ENCODE measurements at places on chromosomes 11 and 22. TPM values are rescaled to one million over a fixed set of nuclear protein-coding genes. Genes with fewer than 3 reads are reported as not detected.

- no peak for DNase-seq
These were observed 27.3 kb downstream of the CTR9 start for GRCh38 chr11:10778217-10778970.

- no peak for DNase-seq
These were observed 47.1 kb downstream of the BCR start for GRCh38 chr22:23227380-23227779.

GRCh38 chr11:33926671-33927552 is 35.0 kb upstream of the LMO2 start:
- DNase-seq, result no peak

DNA sequence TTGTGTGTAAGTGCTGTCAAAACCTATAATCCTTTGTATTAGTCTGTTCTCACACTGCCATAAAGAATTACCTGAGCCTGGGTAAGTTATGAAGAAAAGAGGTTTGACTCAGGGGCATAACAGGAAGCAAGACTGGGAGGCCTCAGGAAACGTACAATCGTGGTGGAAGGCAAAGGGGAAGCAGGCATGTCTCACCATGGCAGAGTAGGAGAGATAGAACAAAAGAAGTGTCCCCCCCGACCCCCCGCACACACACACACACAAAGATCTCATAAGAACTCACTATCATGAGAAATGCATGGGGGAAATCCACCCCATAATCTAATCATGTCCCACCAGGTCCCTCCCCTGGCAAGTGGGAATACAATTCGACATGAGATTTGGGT is 2.3 kb upstream of the USP28 start:
- no peak for DNase-seq

GRCh38 chr22:32531931-32532819 is 57.6 kb downstream of the FBXO7 start:
- DNase-seq, result peak; percentile 14

- DNase-seq, result no peak
These were observed 37.7 kb downstream of the POLD3 start for GRCh38 chr11:74630043-74630442.

DNA sequence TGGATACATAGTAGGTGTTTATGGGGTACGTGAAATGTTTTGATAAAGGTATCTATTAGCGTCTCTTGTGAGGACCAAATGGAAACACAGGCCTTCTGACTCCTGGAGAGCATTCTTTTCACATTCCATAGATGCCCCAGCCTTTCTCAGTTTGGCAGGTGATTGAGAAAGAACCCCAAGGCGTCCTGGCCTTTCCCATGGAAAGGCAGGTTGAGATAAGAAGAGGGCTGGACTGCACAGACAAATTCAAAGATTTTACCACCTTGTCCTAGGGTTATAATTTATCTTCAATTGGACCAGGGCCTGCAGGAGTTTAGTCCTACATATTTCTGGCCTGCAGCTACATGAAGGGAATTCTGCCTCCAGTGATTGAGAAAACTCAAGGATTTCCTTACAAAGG is 661 bp upstream of the OLFML1 start:
- DNase-seq, result no peak

Gene RIMBP3B
- not detected for total RNA-seq

GRCh38 chr11:94111660-94112059 is 17.0 kb upstream of the PANX1 start:
- DNase-seq, result no peak

DNA sequence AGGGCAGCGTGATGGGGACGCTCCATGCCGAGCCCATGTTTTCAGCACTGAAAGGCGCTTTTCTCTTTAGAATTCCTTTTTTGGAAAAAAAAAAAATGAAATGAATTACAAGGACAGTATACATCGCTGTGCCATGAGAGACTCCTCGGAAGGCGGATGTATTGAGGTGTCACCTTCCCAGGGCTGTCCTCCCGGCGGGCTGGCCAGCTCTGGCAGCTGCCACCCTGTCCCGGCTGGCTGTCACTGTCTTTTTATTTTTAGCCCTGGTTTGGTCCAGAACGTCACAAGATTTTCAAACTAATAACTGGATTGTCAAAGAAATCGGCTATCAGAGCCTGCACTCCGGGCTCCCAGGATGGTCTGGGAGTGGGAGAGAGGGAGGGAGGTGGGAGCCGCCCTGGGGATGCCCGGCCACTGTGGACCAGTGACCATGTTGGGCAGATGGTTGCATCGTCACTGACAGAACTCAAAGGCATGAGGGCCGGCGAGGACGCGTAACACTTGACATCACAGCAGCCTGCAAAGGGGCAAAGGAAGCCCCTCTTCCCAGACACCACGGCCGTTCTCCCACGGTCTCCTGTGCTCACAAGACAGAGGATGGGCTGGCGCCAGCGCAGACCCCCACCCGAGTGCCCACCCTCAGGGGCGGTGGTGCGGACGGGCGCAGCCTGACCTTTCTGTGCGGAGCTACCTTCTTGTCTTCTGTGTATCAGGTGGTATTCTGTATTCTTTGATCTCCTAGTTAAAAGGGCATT is 392.9 kb downstream of the TBC1D22A start:
- DNase-seq, result no peak

- peak; percentile 30 for DNase-seq
These were observed 106.8 kb downstream of the RBFOX2 start for GRCh38 chr22:35921777-35922176.

DNA sequence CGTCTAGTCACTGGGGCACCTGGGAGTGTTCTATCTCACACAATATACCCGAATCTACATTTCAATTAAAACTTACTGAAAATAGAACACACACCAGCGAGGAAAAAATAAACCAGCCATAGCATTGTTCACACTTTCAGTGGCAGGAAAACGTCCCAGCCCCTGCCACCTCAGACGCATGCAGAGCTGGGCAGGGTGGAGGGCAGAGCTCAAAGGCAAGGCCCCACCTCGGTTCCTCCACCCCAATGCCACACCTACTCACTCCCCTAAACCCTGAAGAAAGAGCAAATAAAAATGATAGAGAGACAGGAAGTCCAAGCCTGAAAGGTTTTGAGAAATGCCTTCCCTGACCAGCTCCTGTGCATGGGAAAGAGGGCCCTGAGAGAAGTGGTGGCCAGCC is 14.8 kb downstream of the B3GNT6 start:
- DNase-seq, result no peak

- DNase-seq, result no peak
These were observed 584 bp upstream of the GAL start for GRCh38 chr11:68683536-68684384.

- no peak for DNase-seq
These were observed 56.7 kb downstream of the C11orf58 start for GRCh38 chr11:16795146-16795545.

- no peak for DNase-seq
These were observed 13.4 kb upstream of the IL2RB start for GRCh38 chr22:37163096-37163489.

DNA sequence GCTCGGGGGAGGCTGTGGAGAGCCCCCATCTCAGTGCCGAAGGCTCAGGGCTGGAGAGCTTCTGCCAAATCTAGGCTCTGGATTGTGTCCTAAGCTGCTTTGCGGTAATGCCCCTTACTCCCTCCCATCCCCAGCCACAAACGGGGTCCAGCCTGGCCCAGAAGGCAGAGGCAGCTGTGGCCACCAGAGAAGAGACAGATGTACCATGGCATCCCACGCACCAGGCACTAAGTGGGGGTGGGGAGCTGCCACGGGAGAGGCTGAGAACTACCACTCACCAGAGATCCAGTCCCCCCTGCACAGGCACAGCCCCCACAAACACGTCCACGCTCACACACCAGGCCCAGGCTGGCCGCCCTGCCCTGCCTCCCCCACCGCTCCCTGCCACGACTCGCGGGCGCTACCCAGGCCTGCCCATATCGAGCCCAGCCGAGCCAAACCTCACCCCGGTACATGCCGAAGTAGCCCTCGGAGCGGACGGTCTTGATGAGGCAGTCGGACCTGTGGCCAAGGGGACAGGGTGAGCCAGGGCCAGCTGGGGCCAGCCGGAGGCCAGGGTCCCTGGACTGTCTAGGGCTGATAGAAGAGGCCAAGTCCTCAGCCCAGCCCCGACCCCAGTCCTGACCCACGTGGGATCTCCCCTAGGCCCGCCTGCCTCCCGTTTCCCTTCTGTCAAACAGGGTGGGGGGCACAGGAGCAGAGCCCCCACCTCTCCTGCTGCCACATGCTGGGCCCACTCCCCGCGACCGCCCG is 3.9 kb downstream of the SLC25A22 start:
- DNase-seq, result no peak

DNA sequence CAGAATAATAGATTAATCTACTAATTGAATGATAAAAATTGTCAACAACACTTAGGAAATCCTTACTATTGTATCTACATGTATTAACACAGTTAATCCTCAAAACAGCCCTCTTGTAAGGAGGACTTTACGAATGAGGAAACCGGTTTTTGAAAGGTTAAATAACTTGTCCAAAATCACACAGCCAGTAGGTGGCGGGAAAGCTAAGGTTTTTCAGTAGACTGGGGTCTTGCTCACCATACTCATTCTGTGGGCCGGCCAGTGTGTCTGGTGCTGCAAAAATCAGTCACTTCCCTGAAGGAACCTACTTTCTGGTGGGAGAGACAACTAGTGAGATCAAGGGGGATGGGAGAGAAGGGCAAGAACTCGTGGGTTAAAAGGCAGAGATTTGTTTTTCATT is 3.8 kb downstream of the DCPS start:
- DNase-seq, result no peak

Gene STIM1
- total RNA-seq, result 63.0 TPM

GRCh38 chr22:25627271-25627852 is 62.9 kb downstream of the GRK3 start:
- DNase-seq, result no peak

DNA sequence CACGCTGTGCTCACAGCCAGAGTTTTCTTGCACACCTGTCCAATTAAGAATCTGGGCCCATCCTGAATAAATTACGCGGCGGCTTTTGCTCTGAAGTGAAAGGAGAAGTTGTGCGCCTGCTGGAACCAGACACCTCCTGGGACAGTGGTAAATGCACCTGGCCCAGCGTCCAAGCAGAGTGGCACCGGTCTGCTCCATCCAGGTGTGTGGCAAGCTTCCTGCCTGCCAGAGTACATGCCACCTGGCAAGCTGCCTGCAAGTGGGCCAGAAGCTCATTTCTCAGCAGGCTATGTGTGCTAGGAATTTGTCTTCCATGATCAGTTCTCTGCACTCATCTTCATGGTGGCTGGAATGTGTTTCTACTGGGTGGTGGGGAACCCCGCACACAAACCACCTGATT is 660.6 kb downstream of the ETS1 start:
- no peak for DNase-seq

Gene BBOX1
- not detected for total RNA-seq

GRCh38 chr11:19605520-19606371 is 106.9 kb upstream of the NAV2 start:
- DNase-seq, result no peak

Gene APOBEC3H
- not detected for total RNA-seq

DNA sequence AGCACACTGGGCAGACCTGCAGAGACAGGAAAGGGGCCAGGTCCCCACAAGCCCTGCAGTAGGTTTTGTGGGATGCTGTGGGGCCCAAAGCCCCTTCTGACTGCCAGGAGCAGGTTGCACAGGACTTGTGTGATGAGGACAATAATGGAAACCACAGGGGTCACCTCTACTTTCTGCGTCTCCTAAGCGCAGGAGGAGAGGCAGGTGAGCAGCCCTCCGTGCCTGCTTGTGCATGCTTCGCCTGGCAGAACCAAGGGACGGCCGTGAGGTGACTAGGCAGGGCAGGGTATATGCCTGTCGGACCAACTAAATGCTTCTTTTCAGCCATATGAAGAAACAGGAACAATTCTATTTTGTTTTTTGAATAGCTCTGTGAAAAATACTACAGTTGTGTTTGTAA is 77.9 kb upstream of the PITPNB start:
- no peak for DNase-seq

GRCh38 chr11:44943118-44943517 is 7.6 kb downstream of the TP53I11 start:
- DNase-seq, result no peak

Gene GLYATL1
- total RNA-seq, result not detected

Gene SOX10
- total RNA-seq, result 0.95 TPM

Gene TSGA10IP
- total RNA-seq, result not detected

Gene NLRP14
- not detected for total RNA-seq

Gene TRIM48
- total RNA-seq, result not detected

Gene ASCL2
- 0.41 TPM for total RNA-seq

Gene REXO2
- 101 TPM for total RNA-seq

Gene HPS4
- 27.8 TPM for total RNA-seq

DNA sequence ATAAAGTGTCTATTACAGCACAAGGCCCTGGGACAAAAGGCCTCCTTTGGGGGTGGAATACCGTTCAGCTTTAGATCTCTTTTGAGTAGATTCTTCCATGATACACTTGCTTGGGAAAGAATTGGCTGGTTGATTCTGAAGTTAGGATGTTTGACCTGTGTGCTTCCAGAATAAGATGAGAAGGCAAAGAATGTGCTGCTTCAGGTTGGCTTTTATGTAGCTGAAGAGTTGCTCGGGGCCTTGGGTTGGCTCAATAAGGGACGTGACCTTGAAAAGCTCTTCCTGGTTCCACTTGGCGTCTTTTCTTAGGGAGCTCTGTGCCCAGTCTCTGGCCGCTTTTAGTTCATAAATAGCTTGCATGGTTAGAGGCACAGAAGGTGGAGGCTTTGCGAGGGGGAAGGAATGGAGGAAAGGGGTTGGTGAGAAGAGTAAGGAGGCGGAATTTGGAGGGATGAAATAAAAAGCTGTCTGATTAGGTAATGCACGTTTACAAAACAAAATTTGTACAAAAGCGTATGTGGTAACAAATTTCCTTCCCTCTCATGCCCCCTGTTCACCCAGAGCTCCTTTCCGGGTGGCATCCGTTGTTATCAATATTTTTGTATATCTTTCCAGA is 4.2 kb upstream of the SORL1-AS1 start:
- DNase-seq, result no peak

GRCh38 chr11:45523760-45524159 is 141.7 kb downstream of the CHST1 start:
- DNase-seq, result no peak

Gene ABCG4
- not detected for total RNA-seq

Gene DLAT
- total RNA-seq, result 15.6 TPM

Gene MRPL17
- total RNA-seq, result 20.6 TPM

Gene RELA
- total RNA-seq, result 81.5 TPM

- DNase-seq, result no peak
These were observed 1.2 kb downstream of the KLHL35 start for GRCh38 chr11:75431533-75432525.

- no peak for DNase-seq
These were observed 32.8 kb upstream of the SCUBE1 start for GRCh38 chr22:43375951-43376455.

DNA sequence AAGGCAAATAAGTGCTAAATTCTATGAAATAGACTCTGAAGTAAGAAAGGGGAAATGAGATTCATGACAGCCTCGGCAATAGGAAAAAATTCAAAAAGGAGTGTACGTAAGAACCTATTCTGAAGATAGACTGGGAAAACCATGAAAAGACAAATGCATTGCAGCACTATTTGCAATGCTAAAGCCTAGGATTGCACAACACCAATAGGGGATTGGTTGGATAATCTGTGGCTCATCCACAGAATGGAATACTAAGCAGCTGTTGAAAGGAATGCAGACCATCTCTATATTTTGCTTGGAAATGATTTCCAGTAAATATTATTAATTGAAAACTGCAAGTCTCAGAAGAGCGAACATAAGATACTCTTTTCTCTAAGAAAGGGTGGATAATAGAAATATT is 91.7 kb upstream of the CLMP start:
- DNase-seq, result no peak

GRCh38 chr11:32178692-32179091 is 87.8 kb downstream of the RCN1 start:
- no peak for DNase-seq

Gene AIFM3
- total RNA-seq, result 3.4 TPM

- no peak for DNase-seq
These were observed 948 bp upstream of the MRTFA start for GRCh38 chr22:40637183-40638150.

Data from thoracic aorta (tissue), 2 donors.